Hypothalamus (tissue), 51 donors: ENCODE measurements at places on chromosomes 6 and 20.

DNA sequence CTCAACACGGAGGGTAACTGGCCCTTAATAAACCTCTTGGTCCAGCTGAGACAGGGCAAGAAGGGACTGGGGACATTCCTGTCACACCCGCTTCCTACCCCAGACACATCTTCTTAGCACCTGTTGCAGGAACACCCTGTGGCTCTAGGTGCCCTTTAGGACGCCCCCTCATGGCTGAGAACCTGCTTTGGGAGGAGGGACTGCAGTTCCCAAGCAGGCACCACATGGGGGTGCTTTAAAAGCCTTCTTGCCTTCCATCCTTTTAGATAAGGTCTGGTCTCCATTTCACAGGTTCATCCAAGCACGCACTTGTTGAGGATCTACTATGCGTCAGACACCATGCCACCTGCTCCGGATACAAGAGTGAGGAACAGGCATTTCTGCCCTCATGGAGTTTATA, 26.6 kb downstream of the NSFL1C start:
- no peak for DNase-seq

GRCh38 chr20:51400051-51400926, 142.2 kb downstream of the NFATC2 start:
- no peak for DNase-seq

DNA sequence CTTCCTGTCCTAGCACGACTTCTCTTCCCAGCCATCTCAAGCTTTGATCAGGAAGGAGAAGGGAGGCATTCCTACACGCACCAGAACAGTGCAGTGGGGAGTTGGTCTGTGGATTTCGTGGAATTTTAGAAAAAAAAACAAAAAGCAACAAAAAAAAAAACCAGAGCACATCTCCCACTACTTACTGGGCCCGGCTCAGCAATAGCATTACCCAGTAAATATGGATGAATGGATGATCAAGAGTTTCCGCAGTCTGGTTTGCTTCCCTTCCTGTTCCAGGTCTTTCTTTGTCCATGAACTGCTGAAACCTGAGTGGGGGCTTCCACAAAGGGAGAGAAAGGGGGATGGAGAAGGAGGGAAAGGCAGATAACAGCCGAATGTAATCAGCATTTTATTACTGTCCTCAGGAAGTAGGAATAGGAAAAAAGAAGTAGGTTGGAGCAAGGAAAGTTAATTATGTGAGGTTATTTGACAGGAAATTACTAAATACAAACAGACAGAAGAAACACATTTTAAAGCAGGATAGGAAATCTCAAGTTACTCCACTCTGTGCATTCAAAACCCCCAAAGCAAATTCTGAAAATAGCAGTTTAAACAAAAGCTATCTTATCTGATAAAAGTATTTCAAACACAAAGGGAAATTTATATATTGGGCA, 349.0 kb downstream of the PRL start:
- DNase-seq: no peak

GRCh38 chr20:63574829-63575743, 1.0 kb upstream of the HELZ2 start:
- DNase-seq: no peak

DNA sequence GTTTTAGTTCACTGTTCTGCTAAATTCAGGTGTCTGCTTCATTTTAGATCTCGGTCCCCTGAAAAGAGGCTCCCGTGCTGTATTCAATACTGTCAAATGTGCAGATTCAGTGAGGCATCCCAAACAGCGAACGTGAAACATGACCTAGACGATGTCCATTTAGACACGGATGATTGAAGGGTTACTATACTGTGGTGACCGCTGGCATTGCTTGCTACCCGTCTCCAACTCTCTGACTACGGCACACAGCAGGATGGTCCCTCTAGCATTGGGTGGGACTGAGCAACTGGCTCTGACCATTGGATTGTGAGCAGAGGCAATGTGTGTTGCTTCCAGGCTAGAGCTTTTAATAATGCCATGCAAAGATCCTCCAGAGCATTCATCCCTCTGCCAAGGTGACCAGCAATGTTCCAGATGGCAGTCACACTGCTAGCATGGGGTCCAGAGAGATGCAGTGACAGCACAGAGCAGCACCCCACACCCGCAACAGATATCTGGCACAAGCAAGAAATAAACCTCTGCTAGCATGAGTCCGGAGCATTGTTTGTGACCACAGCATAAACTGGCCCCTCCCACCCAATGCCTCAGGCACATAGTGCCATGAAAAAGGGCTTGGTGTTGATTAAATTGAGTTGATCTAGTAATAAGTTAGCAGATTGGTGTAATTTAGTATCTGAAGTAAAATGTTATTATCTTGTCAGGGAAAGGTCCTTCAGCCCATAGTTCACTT, 9.0 kb downstream of the METTL24 start:
- DNase-seq: no peak
